HFFc6 (cell line): ENCODE measurements at places on chromosomes 12 and 14. TPM values are rescaled to one million over a fixed set of nuclear protein-coding genes. Genes with fewer than 3 reads are reported as not detected.

DNA sequence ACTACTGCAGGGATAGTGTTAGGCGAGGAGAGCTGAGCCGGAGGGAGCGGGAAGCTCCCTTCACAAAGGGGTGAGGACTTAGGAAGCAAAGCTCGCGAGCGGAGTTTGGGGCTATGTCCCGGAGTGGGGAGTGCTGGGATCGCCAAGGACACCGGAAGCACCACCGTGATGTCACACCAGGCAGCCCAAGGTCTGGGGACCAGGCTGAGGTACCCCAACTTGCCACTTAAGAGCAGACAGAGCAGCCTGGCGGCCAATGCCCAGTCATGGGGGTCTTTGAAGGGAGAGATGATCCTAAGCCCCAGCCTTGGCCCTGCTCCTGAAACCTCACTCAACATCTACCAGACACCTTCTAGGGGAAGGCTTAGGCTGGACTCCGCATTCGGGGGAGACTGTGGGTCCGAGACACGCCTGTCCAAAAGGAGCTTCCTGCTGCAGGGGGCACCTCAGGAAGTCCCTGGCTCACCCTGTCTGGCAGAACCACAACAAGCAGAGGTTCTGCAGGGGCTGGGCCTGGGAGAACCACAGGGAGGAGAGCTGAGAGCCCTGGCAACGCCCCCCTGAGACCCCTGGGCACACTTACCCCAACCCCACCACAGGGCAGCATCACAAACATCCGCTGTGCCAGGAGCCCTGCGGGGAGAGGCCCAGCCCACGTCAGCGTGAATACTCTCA, 17.8 kb downstream of the SLC48A1 start:
- H3K4me3 ChIP-seq, result no peak overlapping the region
- no peak overlapping the region for H3K27ac ChIP-seq
- no peak for DNase-seq
- H3K27me3 ChIP-seq, result peaks cover 2% of the 10 kb centered on the region
- H3K36me3 ChIP-seq, result peaks cover 17% of the 10 kb centered on the region

DNA sequence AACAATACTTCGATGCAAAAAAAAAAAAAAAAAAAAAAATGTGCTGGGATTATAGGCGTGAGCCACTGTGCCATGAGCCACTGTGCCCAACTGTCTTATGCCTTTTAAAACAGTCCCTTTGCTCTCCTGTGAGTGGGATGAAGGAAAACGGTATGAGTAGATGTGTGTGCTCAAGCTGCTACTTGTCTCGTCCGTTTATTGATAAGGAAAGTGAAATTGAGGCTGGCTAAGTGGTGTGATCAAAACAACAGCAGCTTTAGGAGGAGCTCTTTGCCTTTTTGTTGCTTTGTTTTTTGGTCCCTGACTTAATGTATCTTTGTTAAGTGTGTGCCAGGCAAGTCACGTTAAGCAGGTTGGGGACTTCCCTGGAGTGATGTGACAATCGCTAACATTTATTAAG, 275.9 kb downstream of the TMEM132C start:
- peaks cover 4% of the 10 kb centered on the region; the same call in 1 of the 2 replicates for H3K36me3 ChIP-seq
- H3K27ac ChIP-seq, result no peak overlapping the region
- H3K27me3 ChIP-seq, result no peaks in the 10 kb centered on the region; the same call in 1 of the 2 replicates
- no peak for DNase-seq
- no peaks in the 10 kb centered on the region for H3K4me1 ChIP-seq
- H3K4me3 ChIP-seq, result no peak overlapping the region

GRCh38 chr12:119681111-119681510, 13.2 kb downstream of the PRKAB1 start:
- peaks cover 47% of the 10 kb centered on the region for H3K36me3 ChIP-seq
- DNase-seq, result no peak
- peaks cover 39% of the 10 kb centered on the region for H3K4me1 ChIP-seq
- no peak overlapping the region for H3K27ac ChIP-seq
- H3K27me3 ChIP-seq, result no peaks in the 10 kb centered on the region

The PTPRB gene
- total RNA-seq, result 3.0 to 3.9 TPM (median 3.0 TPM) in 3 replicates

The RNASE1 gene
- total RNA-seq, result not detected in 3 replicates

DNA sequence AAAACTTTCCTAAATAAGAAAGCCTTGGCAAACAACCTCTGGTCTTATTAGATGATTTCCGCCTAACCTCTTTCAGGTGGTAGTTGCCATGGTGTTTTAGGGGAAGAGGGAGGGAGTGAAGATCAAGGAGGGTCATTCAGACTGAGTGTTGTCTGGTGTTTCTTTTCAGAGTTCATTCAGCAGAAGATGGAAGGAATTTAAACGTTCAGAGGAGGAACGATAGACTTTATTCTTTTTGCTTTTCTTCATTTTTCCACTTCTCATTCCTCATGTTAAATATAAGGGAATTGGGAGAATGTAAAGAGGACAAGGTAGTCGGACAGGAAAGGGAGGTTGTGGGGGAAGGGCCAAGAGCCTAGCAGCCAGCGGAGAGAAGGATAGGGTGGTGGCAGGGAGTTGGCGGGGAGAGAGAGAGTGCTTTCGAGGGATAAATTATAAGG, 17.4 kb upstream of the SALL2 start:
- H3K4me3 ChIP-seq, result no peak overlapping the region
- no peak for DNase-seq
- peaks cover 15% of the 10 kb centered on the region; the same call in 1 of the 2 replicates for H3K27me3 ChIP-seq
- H3K36me3 ChIP-seq, result no peaks in the 10 kb centered on the region
- 0 out of 2 replicates have a peak, but pooled peaks cover 5% of the 10 kb centered on the region for H3K4me1 ChIP-seq

- H3K4me1 ChIP-seq, result peaks cover 46% of the 10 kb centered on the region
- no peak overlapping the region for H3K27ac ChIP-seq
- H3K4me3 ChIP-seq, result no peak overlapping the region
- no peak for DNase-seq
- H3K27me3 ChIP-seq, result no peaks in the 10 kb centered on the region; the same call in 1 of the 2 replicates
- no peaks in the 10 kb centered on the region for H3K36me3 ChIP-seq
Measured at GRCh38 chr12:76241371-76241770, 106.8 kb downstream of the BBS10 start.

GRCh38 chr12:116955382-116956021, 44.8 kb downstream of the FBXW8 start:
- DNase-seq, result no peak
- no peak overlapping the region for H3K4me3 ChIP-seq
- no peaks in the 10 kb centered on the region for H3K27me3 ChIP-seq
- peaks cover 23% of the 10 kb centered on the region; the same call in 1 of the 2 replicates for H3K36me3 ChIP-seq

DNA sequence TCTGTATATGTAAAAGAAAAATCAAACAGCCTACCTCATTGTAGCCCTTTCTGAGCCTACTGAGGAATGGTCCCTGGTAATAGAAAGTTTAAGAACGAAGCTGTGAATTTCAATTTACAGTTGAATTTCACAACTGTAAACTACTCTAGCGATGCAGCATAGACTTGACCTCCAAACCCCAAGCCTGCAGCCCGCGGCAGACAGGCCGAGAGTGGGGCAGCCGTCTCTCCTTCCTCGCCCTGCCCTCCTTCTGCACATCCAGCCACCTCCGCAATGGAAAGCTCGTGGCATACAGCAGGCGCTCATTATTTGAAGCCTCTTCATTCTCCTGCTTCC, 15.3 kb downstream of the RNASE2 start:
- no peaks in the 10 kb centered on the region for H3K36me3 ChIP-seq
- H3K27me3 ChIP-seq, result peaks cover 25% of the 10 kb centered on the region
- H3K27ac ChIP-seq, result peak overlapping the region; percentile 81; the same call in 1 of the 2 replicates
- DNase-seq, result no peak
- peaks cover 43% of the 10 kb centered on the region for H3K4me1 ChIP-seq
- H3K4me3 ChIP-seq, result peak overlapping the region; percentile 92

- H3K4me1 ChIP-seq, result peaks cover 74% of the 10 kb centered on the region
- H3K4me3 ChIP-seq, result no peak overlapping the region
- H3K27ac ChIP-seq, result peak overlapping the region; percentile 27; the same call in 1 of the 2 replicates
- DNase-seq, result no peak
- no peaks in the 10 kb centered on the region for H3K36me3 ChIP-seq
- H3K27me3 ChIP-seq, result peaks cover 2% of the 10 kb centered on the region; the same call in 1 of the 2 replicates
Measured at GRCh38 chr12:26014085-26014484, 55.6 kb downstream of the RASSF8 start.

The SPX gene
- not detected in 3 replicates for total RNA-seq

- H3K4me3 ChIP-seq, result no peak overlapping the region
- no peaks in the 10 kb centered on the region for H3K4me1 ChIP-seq
- no peak overlapping the region for H3K27ac ChIP-seq
- no peaks in the 10 kb centered on the region for H3K36me3 ChIP-seq
- H3K27me3 ChIP-seq, result peaks cover 22% of the 10 kb centered on the region
Measured at GRCh38 chr14:104146651-104147345, 8.4 kb downstream of the KIF26A start.

DNA sequence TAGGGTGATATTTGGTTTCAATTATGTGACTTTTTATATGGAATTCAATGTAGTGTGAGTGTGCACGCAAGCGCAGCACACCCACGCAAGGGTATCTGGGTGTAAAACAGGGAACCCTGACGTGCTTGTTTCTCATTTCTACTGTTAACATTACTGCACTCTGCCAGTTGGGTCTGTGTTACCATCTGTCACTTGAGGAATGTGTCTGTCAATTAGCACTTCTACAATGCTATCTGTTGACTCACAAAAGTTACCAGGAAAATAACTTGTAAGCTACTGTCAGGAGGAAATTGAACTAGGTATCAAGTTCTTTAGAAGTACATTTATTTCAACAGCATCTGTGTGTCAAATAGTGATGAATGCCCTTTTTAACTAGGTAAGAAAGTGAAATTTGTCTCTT, 695.5 kb upstream of the LRFN5 start:
- DNase-seq, result no peak
- H3K4me3 ChIP-seq, result no peak overlapping the region
- no peak overlapping the region for H3K27ac ChIP-seq
- no peaks in the 10 kb centered on the region for H3K27me3 ChIP-seq
- no peaks in the 10 kb centered on the region for H3K36me3 ChIP-seq
